ENCODE measurements at places on chromosomes 6 and 20. TPM values are rescaled to one million over a fixed set of nuclear protein-coding genes. Genes with fewer than 3 reads are reported as not detected.
A peak's percentile ranks its signal among the peaks of the same experiment; 100 is the strongest.

GRCh38 chr6:139376604-139377218 is 2.3 kb upstream of the CITED2 start:
- H3K27me3 ChIP-seq: no peaks in the 10 kb centered on the region
- DNase-seq: peak; percentile 6
- H3K4me3 ChIP-seq: no peak overlapping the region
- H3K4me1 ChIP-seq: peaks cover 11% of the 10 kb centered on the region
- H3K36me3 ChIP-seq: no peaks in the 10 kb centered on the region
- H3K27ac ChIP-seq: no peak overlapping the region

- no peak overlapping the region for H3K27ac ChIP-seq
- H3K36me3 ChIP-seq: no peaks in the 10 kb centered on the region
- no peak for DNase-seq
Measured at GRCh38 chr6:125717120-125717731, 32.2 kb upstream of the HEY2 start.

DNA sequence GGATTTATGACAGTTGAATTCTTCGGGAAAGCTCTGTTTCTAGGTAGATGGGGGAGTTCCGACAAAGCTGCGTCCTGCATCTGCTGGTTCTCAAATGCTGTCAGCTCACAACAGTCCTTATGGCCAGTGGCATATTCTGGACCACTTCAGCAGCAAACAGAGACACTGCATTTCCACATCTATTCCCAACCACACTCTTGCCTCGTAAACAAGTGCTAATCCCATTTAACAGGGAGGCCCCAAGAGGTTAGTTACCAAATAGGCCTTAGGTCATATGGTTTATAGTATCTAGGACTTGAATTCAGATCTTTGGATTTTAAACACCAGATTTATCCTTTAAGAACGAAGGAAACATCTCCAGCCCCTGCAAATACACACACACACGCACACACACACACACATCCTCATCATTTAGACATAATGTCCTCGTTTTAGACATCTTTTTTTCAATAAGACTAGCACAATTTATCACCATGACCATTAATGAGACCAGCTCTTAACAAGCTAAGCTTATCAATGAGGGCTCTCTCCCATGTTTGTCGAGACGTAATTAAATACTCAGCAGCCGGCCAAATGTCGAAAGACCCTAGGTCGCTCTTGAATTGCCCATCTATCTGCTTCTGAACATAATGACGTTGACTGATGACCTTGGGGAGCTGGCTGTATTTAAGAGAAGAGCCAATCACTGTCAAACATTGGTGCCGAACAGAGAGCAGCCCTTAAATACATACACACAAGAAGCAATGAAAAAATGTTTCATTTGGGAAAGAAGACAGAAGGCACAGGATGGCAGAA is 84.5 kb downstream of the PSMG4 start:
- H3K36me3 ChIP-seq: no peaks in the 10 kb centered on the region
- H3K27me3 ChIP-seq: no peaks in the 10 kb centered on the region
- no peak overlapping the region for H3K27ac ChIP-seq
- no peaks in the 10 kb centered on the region for H3K4me1 ChIP-seq

- no peak overlapping the region for H3K4me3 ChIP-seq
- H3K27me3 ChIP-seq: no peaks in the 10 kb centered on the region
- DNase-seq: no peak
Measured at GRCh38 chr6:5763871-5764270, 242.9 kb downstream of the NRN1 start.

Gene ADGRF5
- 37.9 TPM for total RNA-seq

GRCh38 chr6:14664621-14665315 is 547.2 kb downstream of the CD83 start:
- no peaks in the 10 kb centered on the region for H3K27me3 ChIP-seq
- DNase-seq: no peak
- no peak overlapping the region for H3K4me3 ChIP-seq
- H3K4me1 ChIP-seq: no peaks in the 10 kb centered on the region
- H3K27ac ChIP-seq: no peak overlapping the region
- no peaks in the 10 kb centered on the region for H3K36me3 ChIP-seq
